Aorta (tissue), 5 donors: ENCODE measurements at places on chromosomes 3 and 15. TPM values are rescaled to one million over a fixed set of nuclear protein-coding genes. Genes with fewer than 3 reads are reported as not detected.

The MKRN2OS gene
- total RNA-seq, result not detected

The CADPS gene
- 0.99 TPM for total RNA-seq

The ZNF660 gene
- total RNA-seq, result 11.5 TPM

The ADAMTS9 gene
- 212 TPM for total RNA-seq

The C3orf22 gene
- total RNA-seq, result not detected

The SCN11A gene
- total RNA-seq, result 0.16 TPM

DNA sequence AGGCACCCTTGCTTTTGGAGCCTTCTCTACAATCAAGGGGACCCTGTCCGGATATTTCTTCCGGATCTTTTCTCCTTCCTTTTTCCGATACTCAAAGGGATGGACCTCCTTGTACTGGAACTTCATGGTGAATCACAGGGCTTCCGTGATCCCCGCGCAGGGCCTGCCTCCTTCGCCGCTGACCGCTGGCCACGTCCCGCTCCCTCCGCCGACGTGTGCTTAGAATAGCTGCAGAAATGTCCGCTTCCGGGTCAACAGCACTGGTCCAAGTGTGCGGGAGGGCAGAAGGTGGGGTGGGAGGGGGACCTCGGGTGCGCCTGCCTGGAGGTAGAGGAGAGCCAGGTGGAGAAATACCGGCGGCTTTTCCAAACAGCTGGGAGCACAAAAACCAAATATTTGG is 3.0 kb upstream of the ZNF774 start:
- no peak for DNase-seq

GRCh38 chr3:125357032-125357658 is 18.0 kb downstream of the ZNF148 start:
- DNase-seq, result peak; percentile 86

DNA sequence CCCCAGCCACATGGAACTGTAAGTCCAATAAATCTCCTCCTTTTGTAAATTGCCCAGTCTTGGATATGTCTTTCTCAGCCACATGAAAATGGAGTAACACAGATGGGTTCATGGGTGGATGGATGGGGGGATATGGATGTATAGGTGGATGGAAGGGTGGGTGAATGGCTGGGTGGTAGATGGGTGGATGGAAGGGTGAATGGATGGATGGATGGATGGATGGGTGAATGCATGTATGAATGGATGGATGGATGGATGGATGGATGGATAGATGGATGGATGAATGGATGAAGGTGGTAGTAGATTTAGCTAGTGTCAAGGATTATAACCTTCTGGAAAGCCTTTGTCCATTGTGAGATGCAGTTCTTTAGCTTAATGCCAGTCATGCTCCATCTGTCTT is 146.1 kb upstream of the ATP2B2 start:
- DNase-seq, result no peak

DNA sequence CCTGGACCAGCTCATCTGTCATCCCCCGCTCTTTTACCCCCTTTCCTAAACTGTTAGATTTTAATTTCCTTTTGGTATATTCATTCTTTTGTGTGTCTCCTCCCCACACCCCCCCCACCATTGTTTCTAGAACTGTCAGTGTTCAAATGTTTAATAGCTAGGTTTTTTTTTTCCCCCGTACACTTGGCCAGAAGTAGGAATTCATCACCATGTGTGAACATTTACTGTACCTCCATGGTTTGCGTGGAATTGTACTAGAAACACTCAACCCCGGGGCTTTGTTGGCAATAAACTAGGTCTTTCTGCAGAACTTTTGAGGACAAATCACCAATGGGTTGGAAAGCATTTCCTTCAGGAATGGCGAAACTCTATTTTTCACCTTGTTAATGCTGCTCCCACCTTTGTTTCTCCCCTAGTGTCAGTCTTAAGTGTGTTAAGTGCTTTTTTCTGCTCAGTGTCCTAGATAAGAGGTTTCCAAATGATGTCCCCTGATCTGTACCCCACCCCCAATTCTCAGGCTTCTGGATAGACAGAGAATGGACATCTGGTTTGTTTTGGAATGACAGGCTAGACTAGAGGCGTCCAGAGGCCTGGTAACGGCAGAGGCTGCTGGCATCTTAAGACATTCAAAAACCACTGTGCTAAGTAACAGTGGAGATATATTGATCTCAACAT is 76.8 kb downstream of the SMAD3 start:
- DNase-seq, result no peak

- peak; percentile 82 for DNase-seq
These were observed 194.6 kb downstream of the FAM43A start for GRCh38 chr3:194879991-194880939.

DNA sequence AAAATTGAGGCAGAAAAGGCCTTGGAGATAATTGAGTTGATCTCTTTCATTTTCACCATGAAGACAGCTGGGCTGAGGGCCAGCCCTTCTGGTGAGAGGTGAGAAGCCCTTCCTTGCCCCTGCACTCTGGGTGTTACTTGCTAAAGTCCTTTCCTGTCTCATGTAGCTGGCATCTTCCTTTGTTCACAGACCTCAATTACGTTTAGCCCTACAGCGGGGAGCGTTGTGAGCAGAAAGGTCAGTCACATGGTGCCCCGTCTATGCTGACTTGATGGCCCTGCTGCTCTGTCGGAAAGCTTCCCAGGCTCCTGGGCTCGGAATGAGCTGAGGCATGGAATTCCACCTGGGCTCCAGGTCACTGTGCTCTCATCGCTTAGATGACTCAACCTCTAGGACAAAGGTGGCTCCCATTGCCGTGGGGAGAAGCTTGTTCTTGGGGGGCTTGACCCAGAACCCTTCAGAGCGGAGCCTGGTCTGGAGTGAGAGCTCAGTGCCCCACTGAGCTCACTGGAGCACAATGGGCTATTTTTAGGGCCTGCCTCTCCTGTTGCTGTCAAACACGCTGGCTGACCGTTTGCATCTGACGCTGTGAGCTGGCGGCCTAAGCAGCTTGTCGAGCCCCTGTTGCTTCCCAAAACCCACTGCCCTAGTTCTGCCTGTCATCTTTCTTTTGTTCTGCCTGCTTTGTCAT is 47.0 kb downstream of the RPLP1 start:
- DNase-seq, result no peak

DNA sequence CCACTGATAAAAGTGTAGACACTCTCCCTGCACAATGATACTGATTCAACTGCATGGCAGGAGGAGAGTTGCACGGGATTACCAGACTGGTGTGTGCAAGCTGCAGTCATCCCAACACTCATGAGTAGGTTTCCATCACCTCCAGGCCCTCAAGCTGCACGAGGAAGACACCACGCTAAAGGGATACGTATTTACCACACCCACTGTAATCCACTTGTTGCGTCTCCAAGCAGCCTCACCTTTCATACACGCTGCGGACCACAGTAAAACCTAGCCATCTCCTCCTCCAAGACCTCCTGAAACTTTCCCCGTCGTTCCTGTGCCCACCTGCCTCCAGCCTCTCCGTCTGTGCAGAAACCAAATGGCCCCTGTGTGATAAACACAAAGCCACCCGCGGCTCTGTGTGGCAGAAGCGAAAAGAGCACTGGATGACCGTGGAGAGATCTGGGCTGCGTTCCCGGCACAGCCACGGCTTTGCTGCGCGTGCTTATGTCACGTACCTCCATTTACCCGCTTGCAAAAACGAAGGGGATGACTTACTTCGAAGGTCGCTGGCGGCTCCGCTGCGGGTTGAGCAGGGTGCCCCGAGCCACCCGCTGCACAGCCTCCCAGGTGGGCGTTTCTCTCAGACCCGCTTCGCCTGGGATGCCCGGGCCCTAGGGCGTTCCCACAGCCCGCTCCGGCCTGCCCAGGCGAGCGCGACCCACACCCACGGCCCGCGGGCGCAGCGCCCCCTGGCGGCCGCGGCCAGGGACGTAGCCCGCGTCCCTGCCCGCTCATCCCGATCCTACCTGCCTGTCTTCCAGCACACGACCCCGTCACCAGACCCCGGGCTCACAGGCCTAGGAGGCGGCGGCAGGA is 643 bp downstream of the ABCC5 start:
- peak; percentile 74 for DNase-seq

DNA sequence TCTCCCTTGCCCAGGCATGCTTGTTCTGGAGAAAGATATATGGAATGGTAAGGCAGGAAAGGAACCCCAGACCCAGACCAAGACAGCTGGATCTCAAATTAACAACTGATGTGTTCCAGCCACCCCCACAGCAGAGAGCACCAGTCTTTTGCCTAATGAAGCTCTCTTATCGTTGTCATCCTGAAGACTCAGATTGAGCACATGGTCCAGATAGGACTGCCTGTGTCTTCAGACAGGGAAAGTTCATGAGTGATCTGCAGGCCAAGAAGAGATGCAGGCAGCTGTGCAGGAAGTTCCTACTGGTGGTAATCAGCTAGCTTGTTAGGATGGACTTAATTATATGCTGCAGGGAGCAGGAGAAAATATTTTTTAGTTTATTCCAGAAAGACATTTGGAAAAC is 53.3 kb downstream of the PPP2R3A start:
- no peak for DNase-seq

DNA sequence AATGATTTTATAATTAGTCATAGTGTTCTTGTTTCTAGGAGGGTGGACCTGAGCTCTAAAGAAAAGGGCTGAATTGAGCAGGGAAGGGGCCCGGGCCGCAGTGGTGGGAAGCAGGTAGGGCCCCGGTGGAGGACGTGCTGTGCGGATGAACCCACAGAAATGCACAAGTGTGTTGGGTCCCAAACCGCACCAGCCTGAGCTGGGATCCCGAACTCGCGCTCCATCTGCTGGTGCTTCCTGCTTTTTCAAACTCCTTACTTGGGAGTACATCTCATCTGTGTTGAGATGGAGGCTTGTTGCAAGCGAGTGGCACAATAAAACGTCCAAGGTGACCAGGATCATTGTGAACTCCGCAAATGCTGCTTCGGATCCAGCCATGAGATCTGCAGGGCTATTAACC is 244.8 kb upstream of the IGF1R start:
- DNase-seq, result no peak

- DNase-seq, result no peak
These were observed 133.3 kb downstream of the GRM7 start for GRCh38 chr3:6994081-6994668.

DNA sequence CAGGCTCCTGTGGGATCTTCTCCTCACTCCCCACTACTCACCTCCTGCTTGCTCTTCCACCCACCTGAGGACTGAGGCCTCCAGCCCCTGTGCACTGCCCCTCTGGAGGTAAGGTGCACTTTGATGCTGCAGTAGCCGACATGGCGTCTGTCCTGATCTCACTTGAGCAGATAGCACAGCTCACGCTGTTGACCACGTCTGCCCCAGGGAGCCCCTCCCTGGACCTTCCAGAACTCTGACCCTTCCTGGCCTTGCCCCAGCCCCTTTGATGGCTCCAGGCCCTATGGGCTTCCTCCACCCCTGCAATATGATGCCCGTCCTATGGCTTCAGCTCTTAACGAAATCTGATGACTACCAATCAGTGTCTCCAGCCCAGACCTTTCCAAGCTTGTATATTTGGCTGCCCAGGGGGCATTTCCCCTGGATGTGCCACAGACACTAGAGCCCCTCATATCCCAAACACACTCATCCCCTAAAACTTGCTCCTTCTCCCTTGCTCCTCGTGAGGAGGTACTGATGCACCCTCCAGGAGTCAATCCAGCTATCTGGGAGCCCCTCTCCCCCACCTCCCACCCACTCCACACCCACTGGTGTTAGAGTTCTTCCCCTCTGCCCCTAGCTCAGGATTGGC is 27.1 kb downstream of the KY start:
- DNase-seq, result no peak

- no peak for DNase-seq
These were observed 6.0 kb downstream of the IL1RAP start for GRCh38 chr3:190519886-190520285.

- no peak for DNase-seq
These were observed 62.6 kb downstream of the AKAP13 start for GRCh38 chr15:85443046-85443445.

DNA sequence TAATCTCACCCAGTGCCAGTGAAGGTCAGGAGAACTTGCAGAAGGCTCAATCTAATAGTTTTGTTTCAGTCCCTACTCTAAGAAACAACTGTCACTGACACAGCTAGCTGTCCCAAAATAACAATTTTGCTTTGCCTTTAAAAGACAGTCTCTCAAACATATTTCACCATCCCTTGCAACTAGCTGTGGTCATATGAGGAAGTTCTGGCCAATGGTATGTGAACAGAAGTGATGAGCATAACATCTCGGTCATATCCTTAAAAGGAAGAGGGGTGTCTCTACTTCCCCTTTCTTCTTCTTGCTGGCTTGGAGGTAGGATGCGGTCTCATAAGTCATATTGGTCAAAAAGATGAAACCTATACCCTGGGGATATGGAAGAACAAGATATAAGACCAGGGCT is 198.1 kb downstream of the NEK10 start:
- no peak for DNase-seq

DNA sequence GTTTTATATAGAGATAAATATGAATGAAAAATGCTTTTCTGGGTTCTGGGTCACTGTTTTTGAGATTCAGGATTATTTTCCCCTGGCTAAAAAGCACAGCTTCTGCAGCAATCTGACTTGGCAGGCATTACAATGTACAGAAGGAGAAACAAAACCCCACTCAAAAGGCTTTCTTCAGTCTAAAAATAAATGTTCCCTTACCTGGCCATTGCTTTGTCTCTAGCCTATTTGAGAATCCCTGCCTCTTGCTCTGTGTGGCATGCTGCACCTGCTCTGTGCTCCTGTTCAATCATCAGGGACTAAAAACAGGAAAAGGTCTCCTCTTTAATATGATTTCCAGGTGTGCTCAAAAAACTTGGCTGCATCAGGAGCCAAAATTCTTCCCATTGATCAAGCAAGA is 187.4 kb upstream of the STAC start:
- no peak for DNase-seq
